SK-N-DZ (cell line): ENCODE measurements at places on chromosomes 13 and 19.
A peak's percentile ranks its signal among the peaks of the same experiment; 100 is the strongest.

GRCh38 chr13:44425041-44425814 lies 51.6 kb downstream of the SERP2 start:
- peak; percentile 62 for DNase-seq

- no peak for DNase-seq
Measured at GRCh38 chr19:56699552-56699951, 28.0 kb upstream of the ZNF835 start.

DNA sequence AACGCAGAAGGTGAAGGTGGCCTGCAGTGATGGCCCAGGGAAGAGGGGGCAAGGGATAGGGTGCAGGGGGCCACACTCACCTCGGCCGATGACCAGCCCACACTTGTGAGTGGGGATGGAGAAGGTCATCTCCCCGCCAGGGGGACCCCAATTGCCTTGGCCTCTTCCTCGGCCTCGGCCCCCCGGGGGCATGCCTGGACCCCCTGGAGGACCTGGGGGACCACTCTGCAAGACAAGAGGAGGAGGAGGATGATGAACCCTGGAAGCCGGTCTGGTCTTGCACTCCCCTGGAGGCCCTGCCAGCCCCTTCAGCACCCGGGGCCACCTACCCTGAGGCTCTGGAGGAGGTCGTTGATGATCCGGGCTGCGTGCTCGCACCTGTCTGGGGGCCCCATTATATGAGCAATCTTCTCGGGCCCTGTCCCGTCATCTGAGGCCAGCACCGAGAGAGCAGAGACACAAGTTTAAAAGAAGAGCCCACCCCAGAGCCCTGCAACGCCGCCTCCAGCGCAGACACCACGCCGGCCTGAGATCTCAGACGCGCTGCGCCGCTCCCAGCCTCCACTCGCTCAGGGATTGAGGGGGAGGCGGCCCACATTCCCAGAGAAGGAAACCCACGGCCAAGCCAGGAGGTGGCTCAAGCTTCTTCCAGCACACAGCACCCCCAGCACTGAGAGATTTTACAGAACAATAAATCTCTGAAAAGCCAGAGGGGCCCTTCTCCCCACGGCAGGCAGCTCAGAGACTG lies 7.8 kb downstream of the KHSRP start:
- no peak for DNase-seq

- DNase-seq: peak; percentile 75
Measured at GRCh38 chr19:12847159-12848139, 9.1 kb downstream of the MAST1 start.

- DNase-seq: no peak
Measured at GRCh38 chr19:35122687-35123551, 7.3 kb downstream of the FXYD3 start.

DNA sequence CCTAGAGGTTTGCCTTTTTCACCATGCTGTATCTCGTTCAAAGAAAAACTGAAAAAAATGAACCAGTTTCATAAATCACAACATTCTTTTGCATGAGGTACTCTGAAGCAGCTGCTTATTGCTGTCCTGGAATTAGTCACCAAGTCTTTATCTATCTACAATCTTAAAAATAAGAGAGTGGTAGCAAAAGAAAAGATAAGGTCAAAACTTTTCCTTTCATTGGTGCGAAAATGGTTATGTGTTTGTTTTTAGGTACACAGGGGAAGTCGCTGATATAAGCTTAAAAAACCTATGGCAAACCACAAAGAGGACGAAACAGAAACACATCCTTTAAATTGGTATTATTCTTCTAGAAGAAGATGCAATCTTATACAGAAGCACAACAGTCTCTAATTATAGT lies 20.7 kb downstream of the OBI1 start:
- no peak for DNase-seq

DNA sequence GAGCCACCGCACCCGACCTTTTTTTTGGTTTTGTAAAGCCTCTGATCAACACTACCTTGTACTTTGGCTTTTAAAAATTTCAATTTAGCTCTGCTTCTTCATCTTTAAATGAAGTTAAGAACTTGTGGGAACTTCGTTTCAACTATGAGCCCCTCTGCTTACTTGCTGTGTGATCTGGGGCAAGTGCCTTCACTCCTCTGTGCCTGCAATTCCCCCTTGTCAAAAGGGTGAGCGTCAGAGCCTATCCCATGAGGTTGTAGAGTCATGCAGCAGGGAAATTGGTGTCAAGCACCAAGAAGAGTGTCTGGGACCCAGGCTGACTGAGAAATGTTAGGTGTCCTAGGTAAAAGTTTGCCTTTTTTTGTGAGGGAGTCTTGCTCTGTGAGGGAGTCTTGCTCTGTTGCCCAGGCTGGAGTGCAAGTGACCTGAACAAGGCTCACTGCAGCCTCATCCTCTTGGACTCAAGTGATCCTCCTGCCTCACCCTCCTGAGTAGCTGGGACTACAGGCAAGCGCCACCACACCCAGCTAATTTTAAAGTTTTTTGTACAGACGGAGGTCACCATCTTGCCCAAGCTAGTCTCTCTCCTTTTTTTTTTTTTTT lies 5.7 kb downstream of the VASP start:
- DNase-seq: no peak

GRCh38 chr19:14450168-14450874 lies 17.2 kb downstream of the PKN1 start:
- peak; percentile 41 for DNase-seq

- no peak for DNase-seq
Measured at GRCh38 chr13:60112771-60113170, 51.0 kb downstream of the DIAPH3 start.

DNA sequence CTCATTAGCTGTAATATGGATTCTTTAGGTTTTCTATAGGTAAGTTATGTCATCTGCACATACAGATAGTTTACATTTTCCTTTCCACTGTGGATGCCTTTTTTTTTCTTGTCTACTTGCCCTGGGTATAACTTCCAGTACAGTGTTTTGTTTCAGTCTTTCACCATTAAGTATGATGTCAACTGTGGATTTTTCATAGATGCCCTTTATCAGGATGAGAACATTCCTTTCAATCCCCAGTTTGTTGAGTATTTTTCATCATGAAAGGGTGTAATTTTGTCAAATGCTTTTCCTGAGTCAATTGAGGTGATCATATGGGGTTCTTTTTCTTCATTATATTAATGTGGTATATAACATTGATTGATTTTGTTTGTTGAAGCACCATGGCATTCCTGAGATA lies 43.6 kb upstream of the SACS start:
- no peak for DNase-seq

DNA sequence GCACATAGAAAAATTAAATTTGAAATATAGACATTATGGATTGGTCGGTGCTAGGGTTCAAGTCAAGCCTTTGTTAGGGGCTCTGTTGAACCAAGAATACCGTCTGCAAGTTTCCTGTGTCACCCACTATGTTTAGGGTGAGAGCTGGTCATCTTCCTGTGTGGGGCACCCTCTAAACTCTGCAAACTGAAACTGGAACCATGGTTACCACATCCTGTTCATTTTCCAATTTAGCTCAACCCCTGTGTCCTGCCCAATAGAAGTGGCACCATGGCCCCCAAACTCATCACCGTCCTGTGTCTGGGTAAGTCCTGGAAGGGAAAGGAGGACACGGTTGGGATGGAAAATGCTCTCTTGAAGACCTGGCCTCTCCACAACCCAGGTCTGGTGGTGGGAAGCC lies 29.9 kb downstream of the LAIR2 start:
- no peak for DNase-seq

DNA sequence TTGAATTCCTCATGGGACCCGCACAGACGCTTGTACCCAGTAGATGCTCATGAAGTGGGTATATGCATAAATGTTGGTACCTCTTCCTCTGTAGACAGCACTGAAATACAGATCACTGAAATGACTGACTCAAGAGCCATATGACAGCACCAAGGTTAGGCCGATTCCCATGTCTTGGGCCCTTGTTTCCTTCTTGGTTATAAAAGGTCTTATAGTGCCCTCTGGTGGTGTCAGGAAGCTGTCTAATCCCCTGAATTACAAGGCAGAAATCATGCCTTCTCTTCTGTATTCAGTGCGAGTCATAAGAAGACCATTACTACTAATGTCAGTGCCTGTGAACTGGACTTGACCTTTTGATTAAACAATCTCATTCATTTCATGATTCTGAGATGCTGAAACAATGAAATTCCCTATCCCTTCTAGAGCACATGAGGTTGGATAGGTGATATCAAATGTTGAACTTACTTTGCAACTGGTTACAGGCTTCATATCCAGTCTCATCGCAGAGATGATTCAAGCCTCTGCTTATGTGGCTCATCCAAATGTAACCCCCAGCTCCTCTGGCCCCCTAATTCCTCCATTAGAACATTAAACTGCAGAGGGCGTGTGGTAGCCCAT lies 59.7 kb downstream of the SPATA13 start:
- peak; percentile 75 for DNase-seq

DNA sequence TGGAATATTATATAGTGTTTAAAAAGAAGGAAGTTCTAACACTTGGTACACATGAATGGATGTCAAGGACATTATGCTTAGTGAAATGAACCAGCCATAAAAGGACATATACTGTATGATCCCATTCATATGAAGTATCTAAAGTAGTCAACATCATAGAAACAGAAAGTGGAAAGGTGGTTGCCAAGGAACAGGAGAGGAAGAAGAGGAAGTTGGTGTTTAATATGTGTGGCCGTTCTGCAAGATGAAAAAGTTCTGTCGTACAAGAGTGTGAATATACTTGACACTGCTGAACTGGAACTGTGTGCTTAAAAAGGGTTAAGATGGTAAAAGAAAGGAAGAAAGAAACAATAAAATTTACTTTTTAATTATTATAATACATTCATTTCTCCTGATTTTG lies 33.1 kb upstream of the C1QTNF9 start:
- no peak for DNase-seq

DNA sequence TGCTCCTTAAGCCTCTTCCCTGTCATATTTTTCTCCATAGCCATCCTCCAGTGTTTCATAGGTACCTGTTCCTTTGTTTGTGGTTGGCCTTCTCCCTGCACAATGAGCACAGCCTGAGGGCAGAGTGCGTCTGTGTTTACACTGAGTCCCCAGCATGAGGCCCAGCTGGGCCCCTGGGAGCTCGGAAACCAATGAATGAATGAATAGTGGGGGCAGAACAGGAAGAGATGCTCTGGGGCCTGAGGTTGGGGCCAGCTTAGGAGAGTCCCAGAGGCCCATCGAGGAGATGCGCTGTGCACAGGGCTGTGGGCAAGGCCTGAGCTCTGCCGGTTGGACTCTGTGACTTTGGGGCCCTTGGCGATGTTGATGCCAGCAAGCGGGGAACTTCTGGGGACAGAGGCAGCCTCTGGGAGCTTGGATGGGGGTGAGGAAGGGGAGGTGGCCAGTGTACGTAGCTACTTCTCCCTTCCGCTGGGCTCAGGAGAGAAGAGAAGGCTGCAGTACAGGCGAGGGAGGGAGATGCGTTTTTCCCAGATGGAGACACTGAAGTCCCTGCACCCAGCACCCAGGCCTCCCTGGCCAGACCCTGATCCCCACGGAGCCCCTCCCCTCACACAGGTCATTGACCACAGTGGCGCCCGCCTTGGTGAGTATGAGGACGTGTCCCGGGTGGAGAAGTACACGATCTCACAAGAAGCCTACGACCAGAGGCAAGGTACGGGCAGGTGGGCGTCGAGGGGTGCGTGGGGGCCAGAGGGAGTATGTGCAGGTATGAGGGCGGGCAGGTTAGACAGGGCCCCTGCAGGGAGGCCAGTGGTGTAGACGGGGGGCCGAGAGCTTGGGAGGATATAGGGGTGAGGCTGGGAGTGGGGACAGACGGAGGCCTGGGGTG lies 5.1 kb downstream of the TBCB start:
- no peak for DNase-seq

- no peak for DNase-seq
Measured at GRCh38 chr13:100196375-100196774, 107.5 kb downstream of the PCCA start.

- DNase-seq: peak; percentile 79
Measured at GRCh38 chr13:106533101-106533942, 2.1 kb downstream of the EFNB2 start.

DNA sequence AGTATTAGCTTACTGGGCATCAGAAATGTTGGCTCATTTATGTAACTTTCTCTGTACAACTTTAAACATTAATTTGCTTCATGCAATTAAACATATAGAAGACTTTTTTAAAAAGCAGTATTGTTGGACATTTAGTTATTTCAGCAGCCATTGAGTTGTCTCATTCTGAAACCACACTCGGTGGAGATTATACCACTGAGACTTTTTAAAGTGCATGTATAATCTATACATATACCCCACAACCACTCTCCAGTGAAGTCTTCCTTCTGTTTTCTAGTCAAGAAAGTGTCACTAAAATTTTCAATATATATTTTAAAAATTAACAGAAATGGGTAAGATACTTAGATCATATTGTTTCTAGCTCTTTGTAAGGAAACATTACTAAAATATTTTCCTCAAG lies 15.5 kb downstream of the SETDB2 start:
- DNase-seq: no peak

- DNase-seq: no peak
Measured at GRCh38 chr19:6800991-6801484, 28.5 kb downstream of the VAV1 start.

DNA sequence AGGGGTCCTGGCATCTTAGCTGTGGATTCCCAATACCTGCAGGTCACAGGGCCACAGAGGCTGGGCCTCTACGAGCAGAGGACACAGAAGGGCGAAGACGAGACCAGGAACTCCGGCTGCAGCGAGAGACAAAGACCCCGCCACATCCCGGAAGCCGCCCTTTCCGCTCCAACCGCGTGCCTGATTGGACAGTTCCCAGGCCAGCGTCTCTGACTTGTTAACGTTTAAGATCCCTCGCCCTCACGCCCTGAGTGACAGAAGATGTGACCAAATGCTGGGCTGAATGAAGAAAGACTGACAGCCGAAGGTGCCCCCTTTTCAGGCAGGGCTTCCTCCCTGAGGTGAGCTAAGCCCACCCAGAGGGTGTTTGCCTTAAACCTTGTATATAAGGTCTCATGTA lies at the start of gene ZNF98:
Gene ZNF98, minus strand, starts transcription at position 136 of the 400 bp plus-strand sequence. Its CDS starts 122 bp downstream, at position 14.
- peak; percentile 80 for DNase-seq

DNA sequence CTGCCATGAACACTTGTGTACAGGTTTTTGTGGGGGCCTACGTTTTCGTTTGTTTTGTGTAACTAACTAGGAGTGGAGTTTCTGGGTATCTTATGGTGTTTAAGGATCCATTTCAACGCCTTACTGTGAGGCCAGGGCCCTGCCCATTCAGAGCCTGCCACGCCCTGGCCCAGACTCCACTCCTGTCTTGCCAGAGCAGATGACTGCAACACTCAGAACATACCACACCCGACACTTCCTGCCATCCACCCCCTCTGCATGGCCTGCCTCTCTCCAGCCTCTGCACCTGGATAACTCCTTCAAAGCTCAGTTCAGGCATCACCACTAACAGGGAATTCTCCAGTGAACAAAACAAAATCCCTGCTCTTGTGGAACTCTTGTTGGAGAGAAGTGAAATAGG lies 43.2 kb downstream of the RGCC start:
- no peak for DNase-seq
